Activated CD4-positive, alpha-beta T cell treated with anti-CD3 and anti-CD28 coated beads, Interleukin-2, Interleukin-6, amounts not matched to agents 100 ng/mL and 50 ng/mL, durations not matched to agents 16 hours and 8 hours (primary cell): ENCODE measurements at places on chromosomes 16 and 17.

DNA sequence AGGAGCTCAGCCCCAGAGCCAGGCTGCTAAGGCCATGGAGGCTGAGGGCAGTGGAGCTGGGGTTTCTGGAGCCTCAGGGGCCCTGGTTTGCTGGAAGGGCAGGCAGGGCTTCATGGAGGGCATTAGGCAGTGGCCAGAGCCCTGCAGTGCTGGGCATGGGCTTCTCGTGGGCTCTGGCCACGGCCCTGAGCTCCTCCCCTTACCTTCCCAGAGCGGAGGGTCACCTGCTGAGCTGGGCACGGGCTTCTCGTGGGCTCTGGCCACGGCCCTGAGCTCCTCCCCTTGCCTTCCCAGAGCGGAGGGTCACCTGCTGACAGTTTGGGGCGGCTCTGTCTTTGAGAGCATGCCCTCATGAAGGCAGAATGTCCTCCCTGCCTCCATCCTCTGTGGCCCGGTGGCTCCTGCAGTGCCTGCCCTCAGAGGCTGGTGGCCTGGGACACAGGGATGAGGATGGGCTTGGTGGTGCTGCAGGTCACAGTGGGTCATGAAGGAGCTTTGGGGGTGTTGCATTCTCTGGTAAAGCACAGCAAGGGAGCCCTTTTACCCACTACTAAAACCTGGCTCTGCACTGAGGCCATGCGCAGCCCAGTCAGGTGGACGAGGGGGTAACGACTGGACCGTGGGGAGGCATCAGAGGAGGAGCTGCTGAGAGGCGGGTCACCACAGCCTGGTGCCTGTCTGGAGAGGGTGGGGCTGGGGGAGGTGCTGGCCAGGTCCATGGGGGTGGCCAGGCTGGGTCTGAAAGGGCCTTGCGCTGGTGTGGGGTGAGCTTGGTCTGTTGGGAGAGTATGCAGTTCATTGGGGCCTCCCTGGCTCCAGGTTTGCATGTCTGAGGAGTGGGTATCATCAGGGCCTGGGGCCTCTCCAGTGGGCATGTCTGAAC lies 2.9 kb upstream of the RNPS1 start:
- no peak for DNase-seq

DNA sequence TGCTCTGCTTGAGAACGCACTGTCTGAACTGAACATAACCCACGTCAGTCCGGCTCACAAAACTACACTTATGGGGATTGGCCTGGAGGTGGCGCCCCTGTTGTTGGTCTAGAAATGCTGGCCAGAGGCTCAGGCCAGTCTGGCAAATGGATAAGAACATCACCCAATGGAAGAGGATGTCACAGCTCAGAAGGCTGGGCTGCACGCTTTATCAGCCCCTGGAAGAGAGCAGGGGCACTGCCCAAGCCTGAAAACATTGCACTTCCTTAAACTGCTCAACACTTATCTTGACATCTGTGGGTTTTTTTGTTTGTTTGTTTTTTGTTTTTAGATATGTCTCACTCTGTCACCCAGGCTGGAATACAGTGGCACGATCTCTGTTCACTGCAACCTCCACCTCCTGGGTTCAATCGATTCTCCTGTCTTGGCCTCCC lies 24.8 kb upstream of the BPTF start:
- DNase-seq: peak; percentile 66

DNA sequence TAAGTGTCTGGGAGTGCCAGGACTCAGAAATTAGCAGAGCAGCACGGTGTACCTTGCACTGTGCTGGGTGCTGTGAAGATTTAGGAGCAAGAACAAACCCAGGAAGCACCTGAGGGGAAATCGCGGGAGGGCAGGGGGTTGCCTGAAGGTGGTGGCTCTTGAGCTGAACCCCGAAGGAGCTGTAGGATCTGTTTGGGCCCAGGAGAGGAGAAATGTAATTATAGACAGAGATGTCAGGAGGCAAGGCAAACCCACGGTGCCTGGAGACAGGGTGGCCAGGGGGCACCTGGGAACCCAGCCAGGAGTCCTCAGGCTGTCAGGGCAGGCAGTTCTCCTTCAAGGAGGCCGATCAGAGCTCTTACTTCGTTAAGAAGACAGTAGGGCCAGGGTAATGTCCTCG lies 109.1 kb downstream of the C16orf78 start:
- no peak for DNase-seq

DNA sequence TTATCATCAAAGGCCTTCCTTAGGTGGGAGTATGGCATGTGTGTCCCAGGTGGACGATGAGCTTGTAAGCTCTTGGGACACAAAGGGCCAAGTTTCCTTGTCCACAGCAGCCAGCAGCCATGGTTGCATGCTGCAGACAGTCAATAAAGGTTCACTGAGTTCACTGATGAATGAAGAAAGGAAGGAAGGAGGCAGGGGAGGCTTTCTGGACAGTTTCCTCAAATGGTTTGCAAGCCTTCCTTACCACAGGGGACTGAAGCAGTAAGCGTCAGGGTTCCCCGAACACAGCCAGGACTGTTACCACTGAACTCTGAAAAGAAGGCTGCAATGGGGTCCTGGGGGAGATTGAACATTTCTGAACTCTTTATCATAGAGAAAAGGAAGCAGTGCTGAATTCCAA lies 111.1 kb downstream of the GAS7 start:
- no peak for DNase-seq

DNA sequence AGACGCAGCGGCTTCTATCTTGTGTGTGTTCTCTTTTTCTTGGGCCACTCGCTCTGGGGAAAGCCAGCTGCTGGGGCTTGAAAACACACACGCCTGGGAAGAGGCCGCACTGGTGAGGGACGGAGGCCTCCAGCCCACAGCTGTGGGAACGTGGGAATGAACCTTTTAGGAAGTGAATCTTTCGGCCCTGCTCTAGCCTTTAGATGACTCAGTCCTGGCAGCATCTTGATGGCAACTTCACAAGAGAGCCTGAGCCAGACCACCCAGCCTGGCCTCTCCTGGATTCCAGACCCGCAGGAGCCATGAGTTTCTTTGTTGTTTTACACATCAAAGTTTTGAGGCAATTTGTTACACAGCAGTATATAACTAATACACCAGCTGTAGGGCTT lies 2.2 kb upstream of the PDPK1 start:
- no peak for DNase-seq
